ENCODE measurements at places on chromosomes 13 and 19. TPM values are rescaled to one million over a fixed set of nuclear protein-coding genes. Genes with fewer than 3 reads are reported as not detected.

RYR1 gene
- total RNA-seq = 2.9 TPM

MYO16 gene
- not detected for total RNA-seq

RAVER1 gene
- 76.7 TPM for total RNA-seq

ZNF345 gene
- 4.8 TPM for total RNA-seq

PROZ gene
- total RNA-seq = not detected

SLC1A5 gene
- 141 TPM for total RNA-seq

CLEC4M gene
- total RNA-seq = not detected

CLDN10 gene
- not detected for total RNA-seq

RASIP1 gene
- 0.15 TPM for total RNA-seq

SMARCA4 gene
- 120 TPM for total RNA-seq

HRC gene
- total RNA-seq = not detected

ZNF554 gene
- 3.2 TPM for total RNA-seq

KLK13 gene
- not detected for total RNA-seq

GGACT gene
- total RNA-seq = 6.0 TPM

PLIN4 gene
- not detected for total RNA-seq

IZUMO2 gene
- total RNA-seq = not detected

CARM1 gene
- total RNA-seq = 44.2 TPM

FCGBP gene
- total RNA-seq = 18.0 TPM

ARHGAP45 gene
- 471 TPM for total RNA-seq

ZNF880 gene
- 7.6 TPM for total RNA-seq

BSPH1 gene
- total RNA-seq = not detected

CXCL17 gene
- total RNA-seq = not detected

LSR gene
- total RNA-seq = 4.5 TPM

ZNF888 gene
- 5.9 TPM for total RNA-seq

ZNF480 gene
- total RNA-seq = 16.2 TPM

MUC16 gene
- not detected for total RNA-seq

ZNF573 gene
- 9.2 TPM for total RNA-seq

POLR2I gene
- total RNA-seq = 47.8 TPM

HS6ST3 gene
- not detected for total RNA-seq

CEACAM4 gene
- not detected for total RNA-seq

SYNGR4 gene
- not detected for total RNA-seq

SHISA7 gene
- not detected for total RNA-seq

CCDC70 gene
- not detected for total RNA-seq

IGFL2 gene
- total RNA-seq = not detected

DAND5 gene
- total RNA-seq = not detected

All from T-helper 1 cell treated with Interleukin-12 subunit alpha and Interleukin-12 subunit beta and Interleukin-4 antibody, amounts not matched to agents 30 ng/mL and 1 ng/mL, for 36 hours (primary cell).